ENCODE measurements at places on chromosomes 4 and X.

DNA sequence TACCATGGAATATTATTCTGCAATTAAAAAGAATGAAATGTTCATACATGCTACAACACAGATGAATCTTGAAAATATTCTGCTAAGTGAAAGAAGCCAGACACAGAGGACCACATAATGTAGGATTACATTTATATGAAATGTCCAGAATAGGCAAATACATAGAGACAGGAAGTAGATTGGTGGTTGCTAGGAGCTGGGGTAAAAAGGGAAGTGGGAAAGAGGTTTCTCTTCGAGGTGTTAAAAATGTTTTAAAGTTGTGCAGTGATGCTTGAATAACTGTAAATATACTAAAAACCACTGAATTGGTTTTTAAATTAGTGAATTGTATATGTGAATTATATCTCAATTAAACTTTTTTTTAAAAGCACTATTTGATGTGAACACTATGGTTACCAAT, 3.6 kb upstream of the NXT2 start:
- no peak for DNase-seq

DNA sequence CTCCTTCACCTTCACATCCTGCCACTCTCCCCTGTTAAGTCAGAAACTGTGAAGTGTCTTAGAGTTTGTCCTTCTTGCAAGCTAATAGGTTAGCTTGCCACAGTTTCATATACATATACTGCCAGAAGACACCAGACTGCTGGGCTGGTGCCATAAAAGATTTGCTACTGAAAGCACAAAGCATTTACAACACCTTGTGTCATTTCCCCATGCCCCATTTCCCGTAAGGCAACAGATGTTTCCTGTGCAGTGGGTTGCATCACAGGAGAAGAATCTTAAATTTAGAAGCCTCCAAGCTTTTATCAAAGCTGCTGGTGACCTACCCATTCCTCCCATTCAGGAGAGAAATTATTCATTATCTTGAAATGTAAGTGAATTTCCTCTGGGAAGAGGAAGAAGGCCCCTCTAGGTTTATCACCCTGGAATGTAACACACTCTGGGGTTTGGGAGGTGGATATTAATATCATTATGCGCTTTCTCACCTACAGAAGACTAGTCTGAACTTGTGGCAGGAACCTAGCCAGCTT, 34.5 kb upstream of the RAB33B start:
- no peak for DNase-seq

DNA sequence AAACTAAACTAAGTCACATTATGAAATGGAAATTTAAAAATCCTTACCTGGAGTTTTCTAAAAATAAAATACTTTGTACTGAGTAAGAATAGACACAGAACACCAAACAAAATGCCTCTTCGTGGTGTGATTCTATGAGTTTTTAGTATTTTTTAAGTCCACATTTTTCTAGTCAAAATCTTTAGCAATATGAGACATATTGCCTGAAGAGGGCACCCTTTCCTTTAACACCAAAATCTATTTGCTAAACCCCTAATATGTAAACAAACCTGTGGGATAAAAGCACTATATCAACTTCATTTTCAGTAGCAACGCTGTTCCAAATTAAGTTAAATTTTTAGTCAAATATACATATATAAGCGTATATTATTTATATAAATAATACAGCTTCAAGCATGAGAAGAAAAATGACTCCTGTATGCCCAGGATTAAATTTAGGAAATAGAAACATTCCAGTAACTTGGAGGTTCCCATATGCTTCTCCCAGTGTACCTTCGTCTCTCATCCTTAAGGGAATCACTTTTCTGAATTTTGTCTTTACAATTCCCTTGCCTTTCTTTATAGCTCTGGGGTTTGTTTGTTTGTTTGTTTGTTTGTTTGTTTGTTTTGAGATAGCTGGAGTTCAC, 23.0 kb upstream of the PGM2 start:
- DNase-seq = peak; percentile 33

- no peak for DNase-seq
These were observed 39.6 kb upstream of the BBS12 start for GRCh38 chr4:122692641-122693520.

DNA sequence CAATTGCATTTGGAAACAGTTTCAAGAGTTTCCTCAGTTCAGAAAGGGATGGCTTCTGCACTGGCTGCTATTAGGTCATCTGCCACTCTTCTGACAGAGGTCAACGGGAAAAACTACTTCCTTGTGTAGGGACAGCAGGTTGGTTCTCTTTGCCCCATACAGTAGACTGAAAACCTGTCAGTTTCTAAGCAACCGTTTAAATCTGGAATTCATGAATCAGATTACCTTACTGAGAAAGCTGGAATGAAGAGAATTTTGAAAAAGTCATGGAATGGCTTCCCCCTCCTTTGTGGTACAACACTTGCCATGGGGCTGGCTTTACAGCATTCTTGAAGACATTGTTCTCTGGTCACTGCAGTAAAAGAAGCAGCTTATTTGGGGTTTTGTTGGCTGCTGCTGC, 240.3 kb downstream of the IL1RAPL2 start:
- DNase-seq = no peak

DNA sequence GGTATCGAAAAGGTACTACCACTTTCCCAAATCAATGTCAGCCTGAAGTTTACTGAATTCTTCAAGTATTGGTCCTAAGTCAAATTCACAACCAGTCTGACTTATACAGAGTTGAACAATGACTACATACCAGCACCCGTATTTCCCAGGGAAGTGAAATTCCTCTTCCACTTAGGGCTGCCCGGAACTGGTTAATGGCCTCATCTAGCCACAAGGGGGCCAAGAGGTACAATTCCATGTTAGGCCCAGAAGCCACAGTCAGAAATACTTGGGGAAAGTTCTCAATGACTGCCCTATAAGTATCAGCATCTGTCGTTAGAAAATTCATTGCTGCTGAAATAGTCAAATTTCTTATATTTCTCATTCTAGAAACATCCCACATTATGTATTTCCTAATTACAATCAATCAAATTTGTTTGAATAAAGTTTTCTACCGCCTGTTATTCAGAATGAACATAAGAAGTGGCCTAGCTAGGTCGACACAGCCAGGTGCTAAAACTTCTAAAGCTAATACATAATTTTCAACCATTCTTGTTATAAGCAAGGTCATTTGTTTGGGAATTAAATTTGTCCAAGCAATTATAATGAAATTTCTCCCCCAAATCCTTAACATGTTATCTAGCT, 5.6 kb upstream of the PCDH7 start:
- peak; percentile 53 for DNase-seq

DNA sequence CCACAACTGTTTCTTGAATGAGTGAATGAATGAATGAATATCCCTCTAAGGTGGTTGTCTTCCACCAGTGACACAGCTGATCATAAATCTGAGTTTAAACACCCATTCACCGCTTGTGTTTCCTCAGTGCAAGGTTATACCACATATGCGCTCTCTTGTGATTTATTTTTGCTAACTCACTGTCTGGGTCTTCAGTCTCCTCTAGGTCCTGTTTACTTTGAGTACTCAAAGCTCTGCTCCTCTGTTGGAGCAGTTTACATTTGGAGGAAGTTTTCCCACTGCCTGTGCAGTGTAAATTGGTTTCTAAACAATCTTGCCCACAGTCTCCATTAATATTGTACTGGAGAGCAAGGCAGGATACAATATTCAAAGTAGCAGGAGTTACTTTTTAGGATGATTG, 212.6 kb upstream of the JADE1 start:
- no peak for DNase-seq

DNA sequence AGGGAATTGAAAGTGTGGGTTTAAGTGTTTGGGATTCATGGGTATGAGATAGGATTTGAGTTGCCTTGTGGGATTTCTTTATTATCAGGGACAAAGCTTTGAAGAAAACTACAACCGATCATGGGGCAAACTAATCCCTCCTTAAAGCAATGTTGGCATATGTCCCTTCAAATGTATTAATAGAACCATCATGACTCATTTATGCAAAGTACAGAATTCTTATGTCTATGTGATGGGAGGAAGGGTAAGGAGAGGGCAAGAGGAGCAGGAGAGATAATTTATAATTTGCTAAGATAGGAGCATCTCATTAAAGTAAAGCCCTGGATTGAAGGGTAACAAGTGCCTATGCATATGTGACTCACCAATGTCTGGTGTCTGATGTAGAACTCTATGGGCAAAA, 94.2 kb downstream of the PHEX start:
- no peak for DNase-seq

GRCh38 chrX:119401569-119401968, 2.4 kb downstream of the SLC25A43 start:
- DNase-seq = no peak

GRCh38 chr4:33427676-33428075, 2707.5 kb downstream of the PCDH7 start:
- DNase-seq = no peak

GRCh38 chr4:183485411-183486160, 19.3 kb upstream of the ING2 start:
- DNase-seq = no peak

DNA sequence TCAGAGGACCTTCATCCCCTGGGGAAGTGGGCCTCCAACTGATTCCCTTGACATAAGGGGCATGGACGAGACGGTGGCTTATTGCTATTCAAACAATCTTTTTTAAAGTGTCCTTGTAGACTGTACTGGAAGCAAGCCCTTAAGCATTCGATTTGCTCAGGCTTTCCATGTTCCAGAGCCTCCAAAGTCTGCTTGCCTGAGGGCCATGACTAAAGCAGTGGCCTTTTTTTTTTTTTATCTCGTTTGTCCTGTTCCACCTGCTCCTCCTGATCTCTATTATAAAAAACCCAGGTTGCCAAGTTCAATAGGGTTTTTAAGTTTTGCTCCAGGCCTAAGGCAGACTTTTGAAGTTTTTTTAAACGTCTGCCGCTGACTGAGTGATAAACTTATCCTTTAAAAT, 103.7 kb upstream of the AADAT start:
- DNase-seq = no peak

DNA sequence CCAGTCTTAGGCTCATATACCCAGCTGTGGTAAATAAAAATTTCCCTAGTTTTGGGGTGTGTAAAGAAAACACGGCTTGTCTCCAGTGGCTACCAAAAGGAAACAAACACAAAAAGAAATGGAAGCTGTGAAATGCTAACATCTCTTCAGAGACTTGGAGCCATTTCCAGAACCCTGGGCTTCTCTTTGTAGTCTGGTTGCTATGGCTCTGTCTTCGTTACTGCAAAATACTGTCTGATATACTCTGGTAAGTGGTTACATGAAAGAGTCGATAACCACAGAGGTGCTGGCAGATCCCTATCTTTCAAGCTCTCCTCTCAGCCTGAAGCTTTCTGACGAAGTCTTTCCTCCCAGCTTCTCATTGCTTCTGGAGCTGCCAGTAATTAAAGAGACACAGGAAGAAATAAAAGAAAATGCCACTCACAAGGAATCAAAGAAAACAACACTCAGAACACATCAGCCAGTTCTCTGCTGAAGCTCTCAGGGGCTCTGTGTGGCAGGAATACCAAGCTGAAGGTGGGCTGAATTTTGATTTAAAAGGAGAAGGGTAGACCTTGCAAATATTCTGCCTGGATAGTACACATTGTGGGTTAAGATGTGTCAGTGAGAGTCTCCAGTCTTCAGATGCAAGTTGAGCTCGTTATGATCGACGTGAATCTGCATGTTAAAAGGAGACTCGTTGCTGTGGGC, 107.6 kb upstream of the FAM9C start:
- no peak for DNase-seq

GRCh38 chr4:11271263-11271662, 157.4 kb downstream of the HS3ST1 start:
- no peak for DNase-seq

DNA sequence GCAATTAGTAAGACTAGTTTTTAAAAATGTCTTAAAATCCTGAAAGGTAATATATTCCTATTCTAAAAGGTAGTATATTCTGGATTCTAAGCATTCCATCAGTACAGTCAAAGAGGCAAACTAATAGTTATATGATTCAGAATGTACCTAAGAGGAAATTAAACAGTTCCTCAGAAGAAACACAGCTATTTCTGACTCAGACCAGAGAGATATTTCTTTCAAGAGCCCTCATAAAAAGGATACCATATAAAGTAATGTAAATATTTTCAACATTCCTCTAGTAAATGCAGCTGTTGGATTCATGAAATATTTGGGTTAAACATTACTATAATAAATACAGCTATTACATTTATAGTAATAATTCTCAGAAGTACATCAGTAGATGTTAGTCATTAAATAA, 358.3 kb downstream of the MAGEB5 start:
- no peak for DNase-seq

DNA sequence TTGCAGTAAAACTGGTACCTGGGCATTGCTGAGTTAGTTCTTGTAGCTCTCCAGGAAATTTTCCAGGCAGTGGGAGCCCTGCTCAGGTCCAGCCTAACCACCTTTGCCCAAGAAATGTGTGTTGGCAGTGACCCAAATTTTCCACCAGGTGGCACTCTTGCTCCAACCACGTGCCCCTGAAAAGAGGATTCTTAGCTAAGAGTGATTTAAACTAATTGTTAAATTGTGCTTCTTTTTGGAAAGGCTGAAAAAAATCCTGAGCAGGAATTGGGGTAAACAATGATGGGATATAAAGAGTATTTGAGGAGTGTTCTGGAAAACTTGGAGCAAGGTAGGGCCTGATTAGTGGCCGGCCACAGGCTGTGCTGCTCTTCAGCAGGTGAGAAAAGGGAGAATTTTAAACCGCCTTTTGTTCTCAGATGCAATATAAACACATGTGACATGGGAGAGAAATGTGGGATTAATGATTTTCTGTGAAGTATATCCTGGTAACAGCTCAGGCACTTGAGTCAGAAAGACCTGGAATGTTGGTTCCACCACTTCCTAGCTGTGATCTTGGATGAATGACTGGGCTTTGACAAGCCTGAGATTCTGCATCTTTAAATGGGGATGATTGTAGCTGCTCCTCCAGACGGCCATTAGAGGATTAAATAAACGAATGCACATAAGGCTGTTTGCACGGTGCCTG, 219.6 kb downstream of the PTTG2 start:
- peak; percentile 41 for DNase-seq

GRCh38 chr4:107760281-107760947, 40.4 kb upstream of the PAPSS1 start:
- no peak for DNase-seq

- DNase-seq = no peak
These were observed 52.2 kb upstream of the C1QTNF7 start for GRCh38 chr4:15375667-15376066.

- DNase-seq = peak; percentile 55
These were observed 169.0 kb upstream of the BCOR start for GRCh38 chrX:40266490-40267333.

DNA sequence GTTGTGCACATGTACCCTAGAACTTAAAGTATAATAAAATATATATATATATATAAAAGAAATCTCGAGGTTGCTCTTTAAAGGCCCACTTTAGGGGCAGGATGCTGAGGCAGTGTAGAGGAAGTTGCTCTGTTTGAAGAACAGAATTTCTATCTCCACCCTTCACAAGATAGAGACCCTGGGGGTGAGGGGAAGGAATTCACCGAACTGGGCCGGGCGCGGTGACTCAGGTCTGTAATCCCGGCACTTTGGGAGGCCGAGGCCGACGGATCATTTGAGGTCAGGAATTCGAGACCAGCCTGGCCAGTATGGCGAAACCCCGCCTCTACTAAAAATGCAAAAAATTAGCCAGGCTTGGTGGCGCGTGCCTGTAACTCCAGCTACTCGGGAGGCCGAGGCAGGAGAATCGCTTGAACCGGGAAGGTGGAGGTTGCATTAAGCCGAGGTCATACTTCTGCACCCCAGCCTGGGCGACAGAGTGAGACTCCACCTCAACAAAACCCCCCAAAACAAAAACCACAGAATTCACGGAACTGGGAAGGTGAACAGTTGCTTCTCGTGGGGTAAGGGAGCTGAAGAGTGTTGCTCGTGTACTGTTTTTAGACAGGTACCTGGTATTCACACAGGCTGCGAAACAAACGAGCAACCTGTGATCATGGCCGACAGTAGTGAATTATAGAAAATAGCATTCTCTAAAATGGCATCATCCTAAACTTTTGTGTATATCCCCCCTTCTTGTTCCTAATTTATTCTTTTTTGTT, 6.2 kb downstream of the PLAC8 start:
- no peak for DNase-seq
